ENCODE measurements at places on chromosomes 5 and 9. TPM values are rescaled to one million over a fixed set of nuclear protein-coding genes. Genes with fewer than 3 reads are reported as not detected.

Gene PCDHA6
- 24.8 TPM for total RNA-seq

Gene WWC1
- 116 TPM for total RNA-seq

Gene SUSD1
- total RNA-seq, result 44.1 TPM

Gene TBC1D2
- 1.9 TPM for total RNA-seq

Gene PPP1R26
- 38.5 TPM for total RNA-seq

Gene THBS4
- total RNA-seq, result 2.2 TPM

Gene PCDHA9
- 18.6 TPM for total RNA-seq

DNA sequence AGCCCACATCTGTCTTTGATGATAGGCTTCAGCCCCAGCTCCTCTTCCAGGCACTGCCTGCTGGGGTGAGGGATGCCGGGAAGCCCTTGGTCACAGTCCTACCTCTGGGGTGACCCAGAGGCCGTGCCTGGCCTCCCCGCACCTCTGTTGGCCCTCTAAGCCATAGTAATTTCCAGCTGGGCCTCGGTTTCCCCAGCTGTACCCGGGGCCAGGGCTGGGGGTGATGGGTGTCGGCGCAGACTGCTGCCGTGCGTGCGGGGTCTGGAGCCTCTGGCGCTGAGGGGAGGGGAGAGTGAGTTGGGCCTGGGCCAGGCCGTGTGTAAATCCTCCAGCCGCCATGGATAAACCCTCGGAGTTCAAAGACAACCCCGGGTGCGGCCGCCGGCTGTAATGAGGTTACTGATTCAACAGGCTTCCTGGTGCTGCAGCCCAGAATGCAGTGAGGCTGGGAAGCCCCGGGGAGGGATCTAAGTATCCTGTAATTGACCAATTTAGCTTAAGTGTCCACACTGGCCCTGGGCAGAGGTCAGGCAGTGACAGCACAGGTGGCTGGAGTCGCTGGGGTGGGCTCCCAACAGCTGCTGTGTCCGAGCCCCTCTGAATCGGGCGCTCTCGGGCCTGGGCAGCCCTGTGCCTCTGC lies 7.1 kb downstream of the RXRA start:
- DNase-seq, result no peak

- DNase-seq, result no peak
Measured at GRCh38 chr9:77802515-77803293, 154.6 kb upstream of the GNA14 start.

DNA sequence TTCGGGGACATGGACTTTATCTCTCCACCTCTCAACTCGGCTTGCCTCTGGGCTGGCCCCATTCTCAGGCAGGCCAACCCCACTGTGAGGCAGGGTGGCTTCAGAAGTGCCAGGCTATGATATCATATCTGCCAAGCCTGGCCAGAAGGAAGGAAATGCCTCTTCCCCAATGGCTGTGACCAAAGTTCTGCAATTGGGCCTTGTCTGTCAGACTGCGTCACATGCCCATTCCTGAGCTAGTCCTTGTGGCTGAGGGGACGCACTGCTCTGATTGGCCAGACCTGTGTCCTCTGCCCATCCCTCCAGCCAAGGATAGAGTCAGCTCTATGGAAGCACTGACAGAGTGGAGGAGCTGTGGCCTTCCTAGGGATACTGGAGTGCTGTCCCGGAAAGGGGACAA lies 11.9 kb downstream of the SMIM23 start:
- DNase-seq, result no peak

DNA sequence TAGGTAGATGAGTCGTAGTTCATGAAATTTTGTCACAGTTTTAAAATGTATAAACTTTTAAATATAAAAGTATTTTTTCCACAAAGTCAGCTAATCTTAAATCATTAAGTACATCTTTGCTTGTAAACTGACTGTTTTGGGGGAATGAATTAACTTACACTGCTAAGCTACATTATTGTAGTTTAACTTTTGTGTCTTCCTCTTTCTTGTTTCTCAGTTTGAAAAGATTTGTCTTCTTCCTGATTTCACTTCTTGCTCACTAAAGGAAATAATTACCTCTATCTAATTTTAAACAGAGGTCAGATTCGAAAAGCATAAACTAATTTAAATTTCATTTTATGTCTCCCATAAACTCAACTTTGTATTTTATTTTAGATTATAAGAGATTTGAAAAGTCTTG lies 5.7 kb downstream of the NIPSNAP3B start:
- no peak for DNase-seq

- no peak for DNase-seq
Measured at GRCh38 chr5:149277801-149278200, 6.1 kb downstream of the AFAP1L1 start.

DNA sequence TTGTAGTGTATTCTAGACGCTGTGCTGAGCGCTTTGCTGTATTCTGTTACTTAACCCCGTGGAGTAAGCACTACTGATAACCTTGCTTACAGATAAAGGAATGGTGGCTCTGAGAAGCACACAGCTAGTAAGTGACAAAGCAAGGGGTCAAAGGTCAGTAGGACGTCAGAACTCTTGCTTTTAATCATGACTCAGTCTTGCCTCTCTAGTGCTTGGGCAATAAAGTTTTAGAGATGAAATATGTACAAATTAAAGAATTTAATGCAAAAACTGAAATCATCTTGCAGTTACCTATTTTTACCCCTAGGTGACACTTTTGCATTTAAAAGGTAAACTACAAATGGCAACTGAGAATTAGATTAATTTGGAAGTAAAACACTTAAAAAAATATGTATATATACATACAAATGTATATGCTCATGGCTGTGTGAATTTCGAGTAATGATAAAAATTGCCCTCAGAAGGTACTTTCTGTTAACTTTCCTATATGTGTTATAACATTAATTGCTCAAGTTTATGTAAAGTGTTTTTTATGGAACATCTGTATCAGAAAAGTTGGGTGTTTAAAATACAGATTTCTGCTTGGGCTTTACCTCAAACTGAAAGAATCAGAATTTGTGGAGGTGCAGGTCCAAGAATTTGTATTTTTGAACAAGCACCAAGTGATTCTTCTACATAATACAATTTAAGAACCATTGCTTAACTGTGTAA lies 175.1 kb upstream of the DAB2 start:
- DNase-seq, result no peak

GRCh38 chr5:71836559-71837112 lies 117.6 kb downstream of the CARTPT start:
- no peak for DNase-seq

DNA sequence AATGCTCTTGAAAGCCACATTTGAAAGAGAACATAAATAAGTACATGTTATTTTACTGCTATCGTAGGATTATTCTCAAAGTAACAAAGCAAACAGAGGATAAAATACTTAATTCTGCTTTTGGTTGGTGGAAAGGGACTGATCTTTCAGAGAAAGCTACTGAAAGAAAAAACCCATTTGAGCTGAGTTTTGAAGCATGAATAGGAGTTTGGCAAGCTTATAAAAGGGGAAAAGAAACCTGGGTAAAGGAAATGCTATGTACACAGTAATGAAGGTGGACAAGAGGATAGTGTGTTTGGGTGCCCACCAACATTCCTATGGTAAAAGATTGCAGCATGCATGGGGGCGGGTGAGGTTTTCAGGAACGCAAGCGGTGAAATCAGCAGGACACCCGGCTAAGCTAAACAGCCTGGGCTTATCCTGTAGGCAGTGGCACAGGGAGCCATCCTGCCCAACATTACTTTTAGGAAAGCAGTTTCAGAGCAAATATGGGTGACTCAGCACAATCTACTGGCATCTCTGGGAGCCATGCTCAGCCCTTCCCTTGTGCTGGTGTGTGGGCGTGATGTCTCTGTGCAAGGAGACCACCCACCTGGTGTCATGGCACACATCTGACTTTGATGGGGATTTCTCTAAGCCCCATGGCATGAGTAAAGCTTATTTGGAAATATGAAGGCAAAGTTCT lies 673.9 kb upstream of the KLF4 start:
- no peak for DNase-seq

DNA sequence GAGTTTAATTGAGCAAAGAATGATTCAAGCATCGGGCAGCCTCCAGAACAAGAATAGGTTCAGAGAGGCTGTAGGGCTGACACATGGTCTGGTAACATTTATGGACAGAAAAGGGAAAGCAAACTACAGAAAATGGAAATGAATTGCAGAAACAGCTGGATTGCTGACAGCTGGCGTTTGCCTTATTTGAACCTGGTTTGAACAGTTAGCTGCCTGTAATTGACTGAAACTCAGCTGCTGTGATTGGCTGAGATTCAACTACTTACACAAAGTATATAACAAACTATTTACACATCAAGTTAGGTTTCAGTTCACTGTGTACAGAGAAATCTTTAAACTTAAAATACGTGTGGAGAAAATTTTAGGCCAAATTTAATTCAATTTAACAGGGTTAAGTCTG lies 441.7 kb downstream of the PRELID2 start:
- DNase-seq, result no peak

DNA sequence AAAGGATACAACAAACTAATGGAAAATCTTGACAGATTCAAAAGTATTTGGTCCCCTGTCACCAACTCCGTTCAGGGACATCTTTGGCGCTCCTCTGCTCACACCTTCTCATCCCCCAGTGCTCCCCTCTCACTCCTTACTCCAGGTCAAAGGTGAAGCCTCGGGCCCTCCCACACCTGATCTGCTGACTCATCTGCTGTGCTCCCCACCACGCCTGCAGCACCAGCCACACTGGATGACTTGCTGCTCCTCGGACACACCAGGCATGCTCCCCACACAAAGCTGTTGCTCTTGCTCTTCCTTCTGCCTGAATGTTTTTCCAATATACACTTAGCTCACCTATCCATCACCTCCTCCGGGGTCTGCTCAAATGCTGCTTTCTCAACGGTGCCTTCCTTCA lies 123.4 kb downstream of the ESM1 start:
- no peak for DNase-seq

- DNase-seq, result no peak
Measured at GRCh38 chr5:39376293-39376714, 12.0 kb upstream of the C9 start.

DNA sequence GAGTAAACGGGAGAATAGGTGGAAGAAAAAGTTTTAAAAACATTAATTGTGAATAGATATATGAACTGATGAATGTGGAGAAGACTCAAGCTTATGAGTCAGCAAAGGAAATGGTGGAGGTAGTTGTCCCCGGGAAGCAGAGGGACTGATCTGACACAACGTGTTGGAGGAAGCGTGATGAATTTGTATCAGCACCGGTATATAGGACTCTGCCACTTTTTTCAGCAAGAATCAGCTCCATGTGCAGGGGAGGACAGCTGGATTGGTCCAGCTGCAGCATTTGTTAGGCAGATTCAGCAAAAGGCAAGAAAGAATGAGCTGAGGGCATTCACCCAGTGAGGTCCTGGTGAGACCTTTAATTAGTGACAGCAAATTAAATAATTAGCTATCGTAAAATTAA lies 276.0 kb downstream of the TENT4A start:
- no peak for DNase-seq
